ENCODE measurements at places on chromosomes 12 and 14. TPM values are rescaled to one million over a fixed set of nuclear protein-coding genes. Genes with fewer than 3 reads are reported as not detected.

GRCh38 chr14:101859538-101859902, 98.0 kb downstream of the PPP2R5C start:
- H3K4me1 ChIP-seq, result peaks cover 5% of the 10 kb centered on the region
- H3K27ac ChIP-seq, result no peak overlapping the region
- no peak overlapping the region for H3K4me3 ChIP-seq
- no peaks in the 10 kb centered on the region for H3K36me3 ChIP-seq

DNA sequence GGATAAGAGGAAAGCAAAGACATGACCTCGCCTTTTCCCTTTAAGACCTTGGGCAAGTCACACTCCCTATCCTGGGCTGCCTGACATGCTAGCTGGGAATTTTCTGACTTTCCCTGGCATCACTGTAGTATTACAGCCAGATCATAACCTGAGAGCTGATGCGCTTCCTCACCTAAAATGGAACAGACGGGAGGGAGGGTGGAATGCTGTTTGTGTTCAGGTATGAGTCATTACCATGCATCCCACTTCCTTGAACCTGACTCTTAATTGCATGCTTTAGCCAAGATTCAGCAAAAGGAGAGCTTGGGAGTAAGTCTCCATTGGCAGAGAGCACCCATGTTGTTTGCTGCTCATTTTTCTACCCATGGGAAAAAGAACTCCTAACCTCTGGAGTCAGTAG, 156.5 kb downstream of the KCNK10 start:
- peaks cover 6% of the 10 kb centered on the region for H3K4me1 ChIP-seq
- H3K4me3 ChIP-seq, result no peak overlapping the region
- DNase-seq, result no peak
- peaks cover 7% of the 10 kb centered on the region for H3K36me3 ChIP-seq

GRCh38 chr14:55327179-55327578, 56.0 kb downstream of the FBXO34 start:
- no peak overlapping the region for H3K4me3 ChIP-seq
- no peaks in the 10 kb centered on the region for H3K4me1 ChIP-seq
- no peaks in the 10 kb centered on the region for H3K36me3 ChIP-seq
- no peak for DNase-seq

The TAMALIN gene
- total RNA-seq, result 29.7 TPM

The ZNF641 gene
- total RNA-seq, result 35.3 TPM

DNA sequence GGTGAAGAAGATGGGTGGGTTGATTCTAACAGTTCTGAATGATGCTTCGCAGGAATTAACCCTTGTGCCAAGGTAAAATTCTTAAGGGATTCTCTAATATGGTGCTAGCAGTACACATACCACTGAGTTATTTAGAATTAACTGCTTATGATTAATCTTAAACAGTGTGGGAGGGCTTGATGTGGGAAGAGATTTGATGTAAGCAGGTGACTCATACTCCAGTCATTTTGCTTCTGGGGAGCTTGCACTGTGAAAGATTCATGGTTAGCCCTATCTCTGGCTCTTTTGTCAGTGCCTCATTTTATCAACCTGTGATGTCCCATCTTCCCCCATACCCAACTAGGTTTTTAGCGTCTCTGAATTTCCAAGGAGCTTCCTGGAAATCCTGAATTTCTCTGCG, 83.8 kb downstream of the NRXN3 start:
- H3K4me1 ChIP-seq, result no peaks in the 10 kb centered on the region
- H3K36me3 ChIP-seq, result no peaks in the 10 kb centered on the region
- H3K4me3 ChIP-seq, result no peak overlapping the region
- no peak overlapping the region for H3K27ac ChIP-seq
- H3K27me3 ChIP-seq, result no peaks in the 10 kb centered on the region
- no peak for DNase-seq

GRCh38 chr14:92945544-92945943, 22.6 kb downstream of the CHGA start:
- H3K36me3 ChIP-seq, result peaks cover 11% of the 10 kb centered on the region
- peaks cover 14% of the 10 kb centered on the region for H3K27me3 ChIP-seq
- no peak overlapping the region for H3K27ac ChIP-seq
- H3K4me1 ChIP-seq, result peaks cover 2% of the 10 kb centered on the region
- no peak overlapping the region for H3K4me3 ChIP-seq

DNA sequence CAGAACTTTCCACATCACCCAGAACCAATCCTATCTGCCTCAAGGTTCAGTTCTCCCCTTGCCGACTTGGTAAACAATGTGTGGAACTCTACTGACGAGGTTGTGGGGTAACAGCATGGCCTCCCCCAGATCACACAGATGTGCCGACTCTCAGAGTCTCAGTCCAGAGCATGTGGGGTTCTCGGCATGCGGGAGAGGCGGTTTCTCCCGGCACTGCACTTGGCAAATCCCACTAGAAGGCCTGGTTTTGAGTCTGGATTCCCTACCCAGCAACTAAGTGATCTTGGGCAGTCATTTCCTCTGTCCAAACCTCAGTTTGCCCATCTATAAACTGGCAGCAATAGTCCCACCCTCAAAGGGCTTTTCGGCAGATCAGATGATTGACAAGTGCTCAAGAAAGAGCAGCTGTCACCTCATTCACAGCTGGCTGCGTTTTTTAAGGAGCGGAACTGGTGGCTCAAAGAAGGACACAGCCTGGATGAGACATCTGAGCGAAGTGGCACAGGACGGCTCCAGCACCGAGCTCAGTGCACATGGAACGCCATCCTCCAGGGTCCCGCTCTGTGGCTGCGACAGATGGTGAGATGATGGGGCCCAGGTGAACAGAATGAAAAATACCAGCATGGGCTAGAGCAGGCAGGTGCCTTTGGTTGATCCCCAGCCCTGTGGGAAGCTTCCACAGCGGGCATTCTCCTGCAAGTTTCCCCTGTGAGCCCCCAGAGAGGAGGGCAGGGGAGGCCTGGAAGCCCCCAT, 7.3 kb downstream of the TESC start:
- peaks cover 8% of the 10 kb centered on the region for H3K27me3 ChIP-seq
- peaks cover 7% of the 10 kb centered on the region for H3K4me1 ChIP-seq
- no peak overlapping the region for H3K4me3 ChIP-seq
- no peak for DNase-seq
- no peak overlapping the region for H3K27ac ChIP-seq
- no peaks in the 10 kb centered on the region for H3K36me3 ChIP-seq

The ADAM20 gene
- 1.2 TPM for total RNA-seq

The CCDC38 gene
- not detected for total RNA-seq

The GTF2A1 gene
- total RNA-seq, result 34.6 TPM

The SLC2A14 gene
- 0.64 TPM for total RNA-seq

DNA sequence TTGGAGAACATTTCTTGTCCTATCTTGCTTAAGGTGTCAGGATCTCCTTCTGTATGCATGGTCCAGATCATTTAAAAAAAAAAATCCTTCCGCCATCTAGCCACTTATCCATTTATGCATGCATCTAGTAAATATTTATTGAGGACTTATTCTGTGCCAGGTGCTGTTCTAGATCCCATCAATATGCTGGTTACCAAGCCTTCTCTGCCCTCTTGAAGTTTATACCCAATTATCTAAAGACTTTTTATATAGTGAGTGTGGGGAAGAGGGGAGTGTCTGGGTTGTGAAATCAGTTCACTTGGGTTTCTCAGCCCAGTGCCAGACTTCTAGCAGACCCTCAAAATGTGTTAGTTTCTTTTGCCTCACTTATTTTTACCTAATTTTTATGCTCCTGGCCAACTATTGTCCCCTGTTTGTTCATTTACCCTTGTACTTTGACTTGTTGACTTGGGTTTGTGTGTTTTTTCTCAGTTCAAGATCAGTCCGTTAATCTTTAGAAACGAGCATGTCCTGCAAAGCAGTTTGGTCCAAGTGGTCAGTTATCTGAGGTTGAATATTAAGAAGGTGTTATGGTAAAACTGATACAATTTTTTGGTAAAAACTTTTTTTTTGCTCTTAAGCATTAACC, 488.9 kb downstream of the PCNX1 start:
- H3K4me3 ChIP-seq, result no peak overlapping the region
- H3K27ac ChIP-seq, result no peak overlapping the region
- peaks cover 4% of the 10 kb centered on the region for H3K36me3 ChIP-seq

DNA sequence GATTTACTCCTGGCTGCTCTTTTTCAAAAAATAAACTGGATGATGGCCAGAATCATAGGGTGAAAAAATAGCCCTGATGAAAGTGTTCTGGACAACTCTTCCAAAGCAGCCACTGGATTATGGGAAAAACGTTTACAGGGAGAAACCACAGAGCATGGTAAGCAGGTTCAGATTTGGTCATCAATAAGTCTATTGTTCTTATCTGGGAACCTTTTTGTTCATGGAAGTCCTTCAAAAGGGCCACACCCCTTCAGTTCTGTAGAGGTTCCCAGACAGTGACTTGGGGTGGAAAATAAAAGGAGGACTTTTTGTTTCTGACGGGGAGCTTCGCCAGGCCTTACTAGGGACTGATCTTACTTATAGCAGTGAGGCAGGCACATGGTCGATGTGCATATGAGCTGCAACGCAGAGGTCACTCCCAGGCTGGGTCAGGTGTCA, 117.4 kb upstream of the SLC38A2 start:
- H3K4me1 ChIP-seq, result peaks cover 8% of the 10 kb centered on the region
- DNase-seq, result no peak
- no peak overlapping the region for H3K27ac ChIP-seq
- H3K4me3 ChIP-seq, result no peak overlapping the region
- H3K27me3 ChIP-seq, result no peaks in the 10 kb centered on the region
- no peaks in the 10 kb centered on the region for H3K36me3 ChIP-seq

The DPF3 gene
- total RNA-seq, result 3.0 TPM

The PTGER2 gene
- total RNA-seq, result not detected

Measured in endothelial cell (in vitro differentiated cells).